Central memory CD8-positive, alpha-beta T cell (primary cell): ENCODE measurements at places on chromosomes 1 and 21.

DNA sequence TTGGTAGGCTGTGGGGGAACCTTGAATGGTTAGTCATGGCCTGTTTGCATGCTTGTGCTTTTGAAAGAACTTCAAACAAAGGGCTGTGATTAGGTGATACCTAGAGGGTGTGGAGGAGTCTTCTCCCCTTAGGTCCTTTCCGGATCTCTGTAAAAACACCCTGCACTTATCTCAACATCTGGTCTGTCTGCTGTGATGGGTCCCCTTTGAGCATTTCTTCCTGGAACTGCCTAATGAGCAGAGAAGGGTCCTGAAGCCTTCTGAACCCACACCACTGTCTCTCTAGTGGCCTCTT lies 59.6 kb downstream of the HUNK start:
- no peak for DNase-seq

DNA sequence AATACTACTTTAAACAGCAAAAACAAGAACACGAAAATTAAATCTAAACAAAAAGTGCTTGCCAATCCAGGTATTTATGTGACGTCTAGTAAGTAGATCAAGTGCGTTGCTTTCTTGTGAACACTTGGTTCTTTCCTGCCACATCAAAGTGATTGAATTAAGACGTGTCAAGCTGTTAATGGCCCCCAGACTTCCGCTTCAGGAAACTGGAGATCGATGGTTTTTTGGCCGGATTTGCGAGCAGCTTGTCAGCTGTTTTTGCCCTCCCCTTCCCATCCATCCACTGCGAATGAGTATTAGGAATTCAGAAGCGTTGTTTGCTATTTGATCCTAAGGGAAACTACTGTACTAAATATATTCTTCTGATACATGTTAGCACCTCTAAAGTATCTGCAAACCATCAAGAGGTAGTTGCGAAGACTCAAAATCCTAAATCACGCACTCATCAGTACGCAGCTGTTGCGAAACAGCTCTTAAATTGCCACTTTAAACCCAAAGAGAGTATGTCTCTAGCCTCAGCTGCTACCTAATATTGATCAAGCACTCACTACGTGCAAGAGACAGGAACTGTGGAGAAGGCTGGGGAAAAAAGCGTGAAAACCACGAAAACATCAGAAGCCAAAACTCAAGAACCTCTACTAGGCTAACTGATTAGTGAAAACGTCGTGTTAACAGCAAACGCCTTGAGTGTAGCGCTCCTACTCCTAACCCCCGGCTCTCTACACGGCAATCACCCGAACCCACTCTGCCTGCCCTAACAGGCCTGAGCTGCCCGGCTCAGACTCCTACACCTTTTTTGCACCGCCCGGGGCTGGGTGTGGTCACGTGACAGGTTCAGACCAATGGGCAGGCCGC lies 473 bp upstream of the BRDT start:
- peak; percentile 43 for DNase-seq

DNA sequence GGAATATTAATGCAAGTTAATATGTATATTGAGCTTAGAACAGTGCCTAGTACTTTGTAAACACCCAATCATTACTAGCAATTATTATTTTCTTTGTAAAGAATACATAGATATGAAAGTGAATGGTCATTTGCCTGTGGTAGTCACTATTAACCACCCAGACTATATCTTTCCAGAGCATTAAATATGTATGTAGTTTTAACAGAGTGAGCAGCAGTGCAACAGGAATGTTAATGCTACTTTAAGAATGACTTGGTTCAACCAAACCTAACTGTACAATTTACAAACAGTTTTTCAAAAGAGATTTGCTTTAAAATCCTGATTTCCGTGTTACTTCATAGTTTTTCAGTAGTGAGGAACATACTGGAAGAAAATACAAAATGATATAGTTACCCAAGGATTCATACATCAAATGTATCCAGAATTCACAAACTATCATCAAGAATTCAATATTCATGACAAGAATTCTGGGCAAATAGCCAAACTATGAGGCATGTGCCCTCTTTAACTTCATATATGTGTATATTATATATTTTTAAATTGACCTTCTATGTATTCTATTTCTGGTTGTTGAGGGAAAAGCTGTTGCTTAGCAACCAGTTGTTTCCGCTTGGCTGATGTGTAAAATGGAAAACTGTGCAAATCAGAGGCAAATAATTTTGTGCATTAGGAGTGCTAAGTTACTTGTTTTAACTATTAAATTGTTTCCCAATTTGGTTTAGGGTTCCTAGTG lies 34.9 kb upstream of the IVNS1ABP start:
- DNase-seq, result no peak

GRCh38 chr1:184755226-184756065 lies 788 bp upstream of the EDEM3 start:
- DNase-seq, result no peak

DNA sequence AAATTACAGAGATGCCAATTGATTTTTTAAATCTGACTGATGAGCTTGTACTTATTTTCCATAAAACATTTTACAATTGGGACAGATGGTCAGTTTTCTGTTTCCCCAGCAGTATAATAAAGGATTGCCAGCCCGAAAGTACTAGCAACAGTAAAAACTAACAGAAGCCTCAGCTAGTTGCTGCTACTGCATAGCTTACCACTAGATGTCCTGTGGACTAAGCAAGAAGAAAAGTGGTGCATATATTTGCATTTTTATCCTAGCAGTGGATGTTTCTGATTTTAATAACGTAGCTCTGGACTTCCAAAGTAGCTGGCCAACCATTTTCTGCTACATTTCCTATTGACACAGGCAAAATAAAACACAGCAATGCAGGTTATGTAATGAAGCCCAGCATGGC lies 241.5 kb downstream of the BARHL2 start:
- no peak for DNase-seq

DNA sequence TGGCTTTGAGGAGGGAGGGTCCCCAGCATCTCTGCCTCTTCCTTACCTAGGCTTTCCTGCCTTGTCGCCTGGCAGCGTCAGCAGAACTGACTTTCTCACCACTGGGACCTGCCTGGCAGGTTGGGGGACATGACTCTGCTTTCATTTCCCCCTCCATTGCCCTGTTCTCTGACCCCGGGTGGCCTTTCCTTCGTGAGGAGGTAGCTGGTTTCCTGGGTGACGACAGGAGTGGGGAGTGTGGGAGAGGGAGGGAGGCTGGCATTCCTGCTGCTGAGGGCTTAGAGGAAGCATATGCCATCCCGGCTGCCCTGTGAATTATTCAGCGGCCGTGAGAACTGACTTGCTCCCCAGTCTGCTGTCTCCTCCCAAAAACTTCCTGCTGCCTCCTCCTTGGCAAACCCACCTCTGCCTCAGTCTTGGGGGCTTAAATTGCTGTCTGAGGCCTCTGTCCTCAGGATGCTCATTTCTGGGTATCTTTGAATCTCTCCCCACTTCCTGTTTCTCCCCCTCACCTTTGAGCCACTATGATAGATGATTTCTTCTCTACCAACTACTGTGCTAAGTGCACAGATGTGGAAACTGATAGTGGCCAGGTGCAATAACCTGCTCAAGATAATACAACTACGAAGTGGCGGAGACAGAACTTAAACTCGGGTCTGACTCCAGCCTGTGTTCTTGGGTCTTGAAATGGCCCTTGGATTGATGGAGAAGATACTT lies 182.0 kb upstream of the CSF3R start:
- DNase-seq, result no peak

DNA sequence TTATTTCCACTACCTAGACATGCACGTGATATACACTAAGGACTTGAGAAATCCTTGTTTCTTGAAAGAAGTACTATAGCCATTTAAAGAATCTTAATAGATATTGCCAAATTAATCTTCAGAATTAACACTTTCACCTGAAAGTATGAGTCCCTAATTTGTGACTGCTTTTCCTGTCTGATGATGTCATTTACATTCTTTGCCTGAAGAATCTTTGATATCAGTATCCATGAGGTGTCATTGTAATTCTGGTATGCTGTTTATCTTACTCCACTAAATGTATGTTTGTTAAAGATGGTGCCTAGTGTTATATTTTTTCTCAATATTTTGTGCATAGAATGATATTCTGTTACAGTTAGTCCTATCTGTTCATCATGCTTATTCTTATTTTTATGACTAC lies 48.5 kb upstream of the RC3H1 start:
- no peak for DNase-seq

DNA sequence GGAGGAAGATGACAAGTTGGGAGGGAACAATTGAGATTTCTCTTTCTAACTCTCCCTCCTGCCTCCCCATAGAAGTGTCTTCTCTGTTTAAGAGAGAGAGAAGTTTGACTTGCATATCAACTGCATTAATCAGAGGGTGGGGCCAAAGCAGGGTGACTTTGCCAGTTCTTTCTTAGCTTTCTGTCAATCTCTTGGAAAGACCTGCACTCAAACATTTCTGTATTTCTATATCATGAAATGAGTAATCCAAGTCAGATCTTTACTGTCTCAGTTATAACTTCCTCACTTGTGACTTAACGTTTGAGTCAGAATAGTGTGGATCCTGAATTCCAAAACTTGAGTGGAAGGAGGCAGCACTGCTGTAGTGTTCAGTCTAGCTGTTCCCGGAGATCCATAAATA lies 180.8 kb upstream of the KCNK2 start:
- DNase-seq, result no peak

DNA sequence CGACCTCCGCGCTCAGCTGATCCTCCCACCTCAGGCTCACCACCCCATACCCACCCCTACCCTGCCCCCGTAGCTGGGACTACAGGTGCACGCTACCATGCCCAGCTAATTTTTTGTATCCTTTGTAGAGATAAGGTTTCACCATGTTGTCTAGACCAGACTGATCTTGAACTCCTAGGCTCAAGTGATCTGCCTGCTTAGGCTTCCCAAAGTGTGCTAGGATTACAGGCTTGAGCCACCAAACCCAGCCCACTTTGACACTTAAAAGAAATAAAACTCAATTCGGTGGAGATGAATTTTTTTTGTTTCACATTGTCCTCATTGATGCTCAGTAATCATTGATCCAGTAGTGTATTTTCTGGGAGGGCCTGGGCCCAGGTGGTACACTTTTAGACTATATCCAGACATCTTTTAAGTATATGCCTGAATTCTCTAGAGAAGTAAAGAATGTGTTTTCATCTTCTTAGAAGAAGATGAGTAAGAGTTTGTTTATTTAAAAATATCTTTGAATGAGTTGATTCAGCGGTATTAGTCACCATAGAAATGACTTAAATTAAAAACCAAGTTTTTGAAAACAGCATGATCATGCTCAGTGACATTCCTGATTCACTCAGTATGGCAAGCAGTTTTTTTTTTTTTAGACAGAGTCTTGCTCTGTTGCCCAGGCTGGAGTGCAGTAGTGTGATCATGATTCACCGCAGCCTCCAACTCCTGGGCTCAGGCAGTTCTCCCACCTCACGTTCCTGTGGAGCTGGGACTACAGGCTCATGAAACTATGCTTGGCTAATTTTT lies 57.8 kb downstream of the EPB41 start:
- DNase-seq, result no peak

- no peak for DNase-seq
Measured at GRCh38 chr1:41239988-41240610, 2.0 kb downstream of the SCMH1 start.
